CD4-positive, alpha-beta T cell (primary cell): ENCODE measurements at places on chromosomes 4 and X.

DNA sequence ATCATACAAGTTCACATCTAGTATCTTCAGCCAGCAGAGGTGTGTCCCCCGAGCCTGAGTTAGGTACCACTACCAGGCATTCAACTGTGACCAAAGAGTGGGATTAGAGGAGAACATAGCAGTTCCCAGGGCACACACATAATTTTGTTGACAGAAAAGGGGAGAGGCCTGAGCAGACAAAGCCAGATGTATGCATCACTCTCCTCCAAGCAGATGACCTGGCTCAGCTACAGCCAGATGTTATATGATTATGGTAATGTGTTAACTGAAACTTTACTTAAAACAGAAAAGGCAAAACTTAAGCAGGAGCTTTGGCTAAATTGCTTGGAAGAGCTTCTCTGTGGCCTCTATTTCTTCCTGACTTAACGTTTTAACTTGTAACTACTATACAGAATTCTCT lies 88.9 kb downstream of the CC2D2A start:
- DNase-seq: no peak

DNA sequence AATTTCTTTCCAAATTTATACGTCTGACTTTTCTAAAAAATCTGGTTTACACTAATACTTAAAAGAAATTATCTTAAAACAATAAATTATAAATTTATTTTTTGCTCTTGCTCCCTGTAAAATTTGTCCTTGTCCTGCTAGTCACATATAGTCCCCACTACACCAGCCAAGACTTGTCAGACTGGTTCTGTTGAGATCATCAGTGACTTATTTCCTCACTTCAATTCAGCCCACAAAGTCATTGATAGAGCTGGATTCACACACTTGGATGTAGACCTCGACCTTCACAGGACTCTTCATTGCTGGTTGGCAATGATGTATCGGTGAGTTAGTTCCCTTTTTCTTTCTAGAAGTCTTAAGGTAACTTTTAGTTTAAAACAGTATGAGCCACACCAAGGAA lies at the start of gene TMPRSS11E:
TSS of gene TMPRSS11E (plus strand) at position 263 of the 400 bp plus-strand sequence. CDS start at position 313, 50 bp downstream.
- no peak for DNase-seq

DNA sequence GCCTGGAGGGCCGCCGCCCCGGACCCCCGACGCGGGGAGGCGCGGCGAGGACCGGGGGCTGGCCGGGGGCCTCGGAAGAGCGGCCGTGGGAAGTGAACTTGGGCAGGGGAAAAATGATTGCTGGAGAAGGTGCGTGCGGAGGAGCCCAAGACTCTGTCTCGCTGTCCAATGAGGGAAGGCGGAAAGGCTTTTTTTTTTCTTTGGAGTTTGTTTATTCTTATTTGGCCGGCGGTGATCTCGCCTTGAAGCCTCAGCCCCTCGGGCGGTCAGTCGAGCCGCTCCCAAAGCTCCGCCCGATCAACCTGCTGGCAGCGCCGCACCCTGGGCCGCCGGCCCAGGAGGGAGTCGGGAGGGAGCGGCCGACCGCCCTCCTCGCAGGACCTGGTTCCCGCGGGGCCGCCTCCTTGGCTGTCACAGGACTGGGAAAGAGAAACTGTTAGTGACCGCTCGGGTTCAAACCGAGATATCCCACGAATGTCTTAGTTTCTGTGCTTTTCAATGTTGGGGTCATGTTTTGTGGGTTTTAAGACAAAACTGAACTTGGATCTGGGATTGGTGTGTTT lies 2.5 kb downstream of the CPEB2 start:
- DNase-seq: peak; percentile 32

- DNase-seq: no peak
These were observed 46.6 kb upstream of the FAM47C start for GRCh38 chrX:36961590-36961989.

- no peak for DNase-seq
These were observed 22.2 kb downstream of the XG start for GRCh38 chrX:2774057-2774456.

DNA sequence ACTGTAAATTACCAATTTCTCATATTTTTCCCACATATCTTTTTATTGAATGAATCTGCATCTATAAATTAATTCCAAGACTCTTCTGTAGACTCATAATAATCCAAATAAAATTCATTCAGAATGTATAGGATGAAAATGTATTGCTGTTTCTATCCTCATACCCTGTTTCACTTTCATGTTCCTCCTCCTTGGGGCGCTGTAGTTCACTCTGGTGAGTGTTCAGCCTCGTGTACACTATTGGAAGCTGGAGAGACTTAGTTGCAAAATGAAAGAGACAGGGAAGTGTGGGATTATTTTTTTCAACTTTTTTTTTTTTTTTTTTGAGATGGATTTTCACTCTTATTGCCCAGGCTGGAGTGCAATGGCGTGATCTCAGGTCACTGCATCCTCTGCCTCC lies 296.1 kb downstream of the TLL1 start:
- no peak for DNase-seq

GRCh38 chrX:129233786-129234185 lies 289.5 kb downstream of the SMARCA1 start:
- no peak for DNase-seq

- DNase-seq: no peak
These were observed 22.9 kb upstream of the STPG2 start for GRCh38 chr4:98166025-98166730.

- no peak for DNase-seq
These were observed 295.4 kb downstream of the RAPGEF2 start for GRCh38 chr4:159398236-159398638.

DNA sequence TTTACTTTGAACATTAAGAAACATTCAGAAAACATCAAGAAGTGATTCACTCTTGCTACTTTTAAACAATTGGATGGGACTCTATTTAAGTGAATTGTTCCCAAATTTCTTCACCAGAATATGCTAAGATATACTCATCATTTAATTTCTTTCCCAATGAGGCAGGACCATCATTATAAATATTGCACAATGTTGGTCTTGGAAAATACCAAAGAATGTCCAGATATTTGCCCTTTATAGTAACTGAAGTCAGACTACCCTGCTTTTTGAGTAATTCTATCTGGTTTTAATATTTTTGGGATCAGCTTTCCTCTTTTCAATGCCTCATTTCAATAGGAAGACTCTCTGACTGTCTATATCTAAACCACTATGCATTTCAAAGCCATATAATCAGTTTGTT lies 129.4 kb upstream of the TENM3 start:
- no peak for DNase-seq

- no peak for DNase-seq
These were observed 87.5 kb downstream of the NSUN7 start for GRCh38 chr4:40837094-40837870.

DNA sequence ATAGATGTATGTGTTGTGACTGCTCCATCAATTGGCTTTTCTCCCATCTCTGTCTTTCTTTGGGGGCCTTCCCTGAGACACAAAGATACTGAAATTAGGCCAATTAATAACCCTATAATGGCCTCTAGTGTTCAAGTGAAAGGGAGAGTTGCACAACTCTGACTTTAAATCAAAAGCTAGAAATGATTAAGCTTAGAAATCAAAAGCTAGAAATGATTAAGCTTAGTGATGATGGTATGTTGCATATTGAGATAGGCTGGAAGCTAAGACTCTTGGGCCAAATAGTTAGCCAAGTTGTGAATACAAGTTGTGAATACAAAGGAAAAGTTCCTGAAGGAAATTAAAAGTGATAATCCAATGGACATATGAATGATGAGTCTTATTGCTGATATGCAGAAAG lies 452.9 kb upstream of the AGA start:
- DNase-seq: no peak

- DNase-seq: no peak
These were observed 182.2 kb downstream of the GABRB1 start for GRCh38 chr4:47213539-47213938.

- peak; percentile 39 for DNase-seq
These were observed 508.5 kb downstream of the MID1IP1 start for GRCh38 chrX:39309721-39310152.

DNA sequence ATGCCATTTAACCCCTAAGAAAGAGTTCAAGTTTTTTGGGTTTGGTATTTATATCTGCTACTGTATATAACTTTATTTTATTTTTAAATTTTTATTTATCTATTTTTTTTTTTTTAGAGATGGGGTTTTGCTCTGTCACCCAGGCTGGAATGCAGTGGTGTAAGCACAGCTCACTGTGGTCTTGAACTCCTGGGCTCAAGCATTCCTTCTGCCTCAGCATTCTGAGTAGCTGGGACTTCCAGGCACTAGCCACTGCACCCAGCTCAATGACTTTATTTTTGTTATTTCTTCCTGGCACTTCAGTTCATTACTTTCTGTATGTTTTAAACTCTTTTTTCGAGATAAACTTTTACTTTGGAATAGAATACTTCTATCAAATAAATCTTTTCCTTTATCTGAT lies 42.4 kb upstream of the PGAM4 start:
- DNase-seq: no peak

DNA sequence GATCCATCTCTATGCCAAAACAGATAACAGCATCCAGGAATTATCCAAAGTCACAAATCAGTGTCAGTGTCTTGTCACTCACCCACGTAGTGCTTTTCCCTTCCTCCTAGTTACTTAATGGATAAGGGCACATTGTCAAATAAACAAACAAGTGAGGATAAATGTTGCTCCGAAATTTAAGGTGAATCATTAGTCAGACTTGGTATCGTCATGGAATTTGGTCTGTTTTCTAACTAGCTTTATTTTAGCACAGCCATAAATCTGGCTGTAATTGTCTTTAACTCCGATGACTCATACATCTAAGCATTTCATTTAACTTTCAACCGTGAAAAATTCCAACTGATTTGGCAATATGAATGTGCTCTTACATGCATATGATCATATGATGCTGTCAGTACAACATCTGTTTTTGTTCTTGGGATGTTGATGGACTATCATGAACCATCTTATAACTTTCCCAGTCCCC lies 83.3 kb downstream of the SNCA start:
- no peak for DNase-seq
